Activated CD4-positive, alpha-beta memory T cell treated with anti-CD3 and anti-CD28 coated beads, Interleukin-2, amount 10 ng/mL, durations not matched to agents 7 days and 5 days (primary cell): ENCODE measurements at places on chromosomes 11 and 22. TPM values are rescaled to one million over a fixed set of nuclear protein-coding genes. Genes with fewer than 3 reads are reported as not detected.
A peak's percentile ranks its signal among the peaks of the same experiment; 100 is the strongest.

DNA sequence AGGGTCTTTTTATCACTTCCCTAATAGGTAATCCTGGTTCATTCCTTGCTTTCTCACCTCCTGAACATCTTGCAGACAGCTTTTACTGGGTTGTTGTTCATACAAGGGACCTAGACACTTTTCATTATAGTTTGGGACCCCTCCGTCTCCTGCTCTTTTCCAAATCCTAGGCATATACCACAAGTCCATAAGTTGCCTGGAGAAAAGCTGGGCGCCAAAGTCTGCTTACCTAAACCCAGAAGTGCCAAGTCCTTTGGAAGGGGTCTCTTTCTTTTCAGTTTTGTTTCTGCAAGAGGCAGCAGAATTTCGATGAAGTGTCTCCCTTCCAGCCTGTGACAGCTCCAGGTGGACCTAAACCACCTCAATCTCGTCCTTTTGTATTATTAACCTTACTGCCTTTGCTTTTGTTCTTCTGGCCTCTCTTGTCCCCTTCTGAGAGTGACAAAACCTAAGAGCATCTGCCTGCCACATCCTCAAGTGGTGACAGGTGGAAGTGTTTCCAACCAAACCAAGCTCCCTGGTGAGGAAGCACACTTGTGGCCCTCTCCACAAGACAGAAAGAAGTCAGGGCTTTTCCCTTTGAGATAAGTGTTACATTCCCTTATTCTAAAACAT, 19.5 kb upstream of the P2RY6 start:
- no peaks in the 10 kb centered on the region for H3K4me1 ChIP-seq
- no peak overlapping the region for H3K4me3 ChIP-seq
- peak; percentile 42 for DNase-seq
- H3K27ac ChIP-seq, result no peak overlapping the region

DNA sequence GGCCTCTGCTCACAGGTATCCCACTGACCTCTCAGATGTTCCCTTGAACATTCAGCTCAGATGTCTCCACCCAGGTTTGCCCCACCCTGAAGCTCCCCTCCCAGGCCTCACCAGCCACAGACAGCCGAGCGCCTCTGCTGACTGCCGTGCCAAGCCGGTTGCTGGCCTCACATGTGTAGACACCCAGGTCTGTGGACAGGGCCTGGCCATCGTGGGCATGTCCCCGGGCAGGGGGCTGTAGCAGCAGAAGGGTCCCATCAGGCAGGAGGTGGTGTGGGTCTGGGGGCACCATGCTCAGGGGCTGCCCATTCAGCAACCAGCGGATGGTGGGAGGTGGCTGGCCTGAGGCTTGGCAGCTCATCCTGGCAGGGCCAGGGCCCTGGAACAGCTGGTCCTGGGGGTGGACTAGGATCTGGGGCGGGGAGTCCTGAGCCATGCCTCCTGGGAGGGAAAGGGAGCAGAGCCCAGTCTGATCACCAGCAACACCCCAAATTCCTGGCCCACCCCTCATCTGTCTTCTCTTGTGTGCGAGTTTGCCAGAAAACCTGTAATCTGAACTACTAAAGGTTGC, 759 bp downstream of the ROBO4 start:
- H3K4me1 ChIP-seq, result peaks cover 7% of the 10 kb centered on the region
- no peak overlapping the region for H3K4me3 ChIP-seq
- H3K27me3 ChIP-seq, result peaks cover 27% of the 10 kb centered on the region
- peak; percentile 8 for DNase-seq
- no peak overlapping the region for H3K27ac ChIP-seq

Gene AGBL2
- total RNA-seq, result 5.9 TPM

Gene TRIM49
- not detected for total RNA-seq

DNA sequence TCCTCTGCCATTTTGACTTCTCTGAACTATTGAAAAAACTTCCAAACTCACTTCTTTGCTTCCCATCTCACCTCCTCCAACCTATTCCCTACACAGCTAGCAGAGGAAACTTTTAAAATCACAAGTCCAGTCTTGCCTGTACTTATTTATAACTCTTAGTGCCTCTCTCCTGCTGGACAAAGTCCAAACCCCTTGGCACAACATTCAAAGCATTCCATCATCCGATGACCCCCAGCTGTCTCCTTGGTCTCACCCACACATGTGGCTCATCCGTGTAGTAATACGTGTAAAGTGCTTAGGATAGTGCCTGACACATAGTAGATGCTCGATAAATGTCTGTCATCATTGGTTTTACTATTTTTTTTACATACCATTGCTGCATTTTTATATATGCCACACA, 101.4 kb downstream of the PARVA start:
- no peak overlapping the region for H3K4me3 ChIP-seq
- H3K27me3 ChIP-seq, result no peaks in the 10 kb centered on the region
- H3K4me1 ChIP-seq, result no peaks in the 10 kb centered on the region
- H3K36me3 ChIP-seq, result no peaks in the 10 kb centered on the region

DNA sequence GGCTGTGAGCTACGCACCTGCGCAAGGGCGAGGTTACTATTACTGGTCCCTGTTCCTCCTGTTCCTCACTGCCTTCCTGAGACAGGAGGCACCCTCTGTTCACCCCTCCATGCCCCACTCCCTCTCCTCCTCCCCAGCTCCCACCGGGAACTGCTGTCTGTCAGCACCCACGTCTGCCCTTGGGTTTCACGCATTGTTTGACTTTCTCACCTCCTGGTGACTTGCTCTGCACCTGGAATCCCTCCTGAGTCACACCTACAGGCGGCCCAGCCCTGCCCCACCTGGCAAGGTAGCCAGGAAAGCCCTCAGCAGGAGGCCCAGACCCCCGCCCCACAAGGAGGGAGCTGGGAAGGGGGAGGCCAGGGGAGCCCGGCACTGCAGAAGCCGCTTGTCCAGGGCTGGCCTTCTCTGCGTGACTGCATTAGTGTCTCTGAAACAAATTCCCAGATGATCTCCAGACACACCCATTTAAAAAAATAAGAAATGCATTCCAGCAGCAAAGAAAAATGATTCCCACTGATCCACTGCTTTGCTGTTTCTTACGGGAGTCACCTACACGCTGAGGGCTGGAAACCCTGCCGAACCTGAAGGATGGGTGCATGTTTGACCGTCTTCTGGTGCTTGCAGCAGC, 86.4 kb downstream of the CELSR1 start:
- no peaks in the 10 kb centered on the region for H3K36me3 ChIP-seq
- H3K4me1 ChIP-seq, result no peaks in the 10 kb centered on the region
- DNase-seq, result no peak
- no peaks in the 10 kb centered on the region for H3K27me3 ChIP-seq
- no peak overlapping the region for H3K27ac ChIP-seq

DNA sequence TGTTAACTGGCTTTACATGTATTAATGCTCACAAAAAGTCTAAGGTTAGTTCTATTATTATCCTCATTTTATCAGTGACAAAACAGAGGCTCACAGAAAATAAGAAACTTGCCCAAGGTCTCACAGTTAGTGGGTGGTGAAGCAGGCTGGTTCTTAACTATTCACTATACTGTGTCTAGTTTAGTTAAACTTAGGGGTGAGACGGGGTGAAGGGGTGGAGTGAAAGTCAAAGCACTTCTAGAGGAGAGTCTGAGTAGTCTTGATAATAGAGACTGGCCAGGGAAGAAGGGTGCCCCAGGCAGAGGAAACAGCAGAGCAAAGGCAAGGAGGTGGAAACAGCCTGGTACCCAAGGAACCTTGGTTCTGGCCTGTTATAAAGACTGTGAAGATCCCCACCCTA, 4.0 kb downstream of the ASCC2 start:
- H3K4me3 ChIP-seq, result no peak overlapping the region
- H3K27ac ChIP-seq, result no peak overlapping the region
- H3K27me3 ChIP-seq, result no peaks in the 10 kb centered on the region
- no peak for DNase-seq

Gene C11orf42
- total RNA-seq, result not detected

- no peak for DNase-seq
- peaks cover 33% of the 10 kb centered on the region for H3K4me1 ChIP-seq
- no peak overlapping the region for H3K27ac ChIP-seq
- H3K4me3 ChIP-seq, result no peak overlapping the region
Measured at GRCh38 chr22:42284643-42285181, 14.3 kb upstream of the TCF20 start.

Gene POU2F3
- not detected for total RNA-seq

Gene CCDC89
- total RNA-seq, result 1.1 TPM

Gene HPS5
- 22.6 TPM for total RNA-seq

DNA sequence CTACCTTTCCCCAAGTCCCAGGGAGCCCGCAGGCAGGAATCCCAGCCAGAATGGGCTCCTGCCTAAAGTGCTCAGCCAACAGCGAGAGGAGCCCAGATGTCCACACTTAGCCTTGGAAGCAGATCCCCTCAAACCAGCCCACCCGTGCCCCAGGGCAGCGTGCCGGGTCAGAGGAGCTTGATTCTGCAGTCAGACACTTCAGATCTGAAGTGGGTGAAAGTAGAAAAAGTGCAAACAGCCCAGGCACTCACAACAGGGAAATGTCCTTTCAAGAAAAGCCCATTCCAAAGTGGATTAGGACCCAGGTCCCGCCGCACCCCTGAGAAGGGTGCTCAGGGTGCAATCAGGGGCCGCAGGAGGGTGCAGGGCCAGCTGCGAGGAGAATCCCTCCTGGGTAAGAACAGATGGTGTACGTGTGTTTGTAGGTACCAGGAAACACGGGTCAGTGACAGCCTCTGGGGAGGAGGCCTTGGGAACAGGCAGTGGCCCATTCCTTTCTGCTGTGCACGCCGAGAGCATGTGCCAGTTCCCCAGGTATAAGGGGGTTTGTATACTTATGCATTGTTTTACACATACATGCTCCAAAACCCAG, 17.7 kb downstream of the ELFN2 start:
- no peaks in the 10 kb centered on the region for H3K36me3 ChIP-seq
- H3K4me1 ChIP-seq, result peaks cover 6% of the 10 kb centered on the region
- no peak overlapping the region for H3K27ac ChIP-seq
- H3K4me3 ChIP-seq, result no peak overlapping the region

Gene PLXNB2
- total RNA-seq, result 21.5 TPM

- H3K27me3 ChIP-seq, result peaks cover 27% of the 10 kb centered on the region
- no peak overlapping the region for H3K27ac ChIP-seq
- DNase-seq, result peak; percentile 70
- H3K4me1 ChIP-seq, result peaks cover 9% of the 10 kb centered on the region
Measured at GRCh38 chr11:45899448-45900174, 7.5 kb downstream of the FREY1 start.
